ENCODE measurements at places on chromosomes 3 and 15. TPM values are rescaled to one million over a fixed set of nuclear protein-coding genes. Genes with fewer than 3 reads are reported as not detected.

The ST6GAL1 gene
- 18.5 TPM for total RNA-seq

The CCRL2 gene
- not detected for total RNA-seq

The SLC6A11 gene
- total RNA-seq, result 2.7 TPM

The SLC30A4 gene
- 2.9 TPM for total RNA-seq

The ITGB5 gene
- 124 TPM for total RNA-seq

The NME9 gene
- total RNA-seq, result not detected

The NDN gene
- 13.6 TPM for total RNA-seq

The CSPG5 gene
- total RNA-seq, result 0.21 TPM

The EFCAB12 gene
- not detected for total RNA-seq

The STAB1 gene
- 0.24 TPM for total RNA-seq

The GOLGA8T gene
- total RNA-seq, result not detected

The NEK10 gene
- total RNA-seq, result 0.72 TPM

The DISP2 gene
- under 0.01 TPM for total RNA-seq

The CADPS gene
- under 0.01 TPM for total RNA-seq

The SLC28A2 gene
- total RNA-seq, result not detected

The CEP97 gene
- 10.6 TPM for total RNA-seq

The VIPR1 gene
- total RNA-seq, result 3.4 TPM

The SPSB4 gene
- under 0.01 TPM for total RNA-seq

The CFAP92 gene
- total RNA-seq, result 0.43 TPM

The GASK1A gene
- total RNA-seq, result 0.48 TPM

The MYLK gene
- 41.4 TPM for total RNA-seq

The GP9 gene
- total RNA-seq, result not detected

The PPM1L gene
- total RNA-seq, result 7.0 TPM

The ACSBG1 gene
- total RNA-seq, result not detected

The PLD1 gene
- 23.0 TPM for total RNA-seq

The TPRG1 gene
- 0.24 TPM for total RNA-seq

The CX3CR1 gene
- under 0.01 TPM for total RNA-seq

The ACKR2 gene
- 1.7 TPM for total RNA-seq

The FANCD2 gene
- total RNA-seq, result 5.1 TPM

The ZNF620 gene
- 0.64 TPM for total RNA-seq

The PP2D1 gene
- total RNA-seq, result not detected

The GRIP2 gene
- not detected for total RNA-seq

The RAD54L2 gene
- 10.7 TPM for total RNA-seq

The TNIK gene
- 2.4 TPM for total RNA-seq

The ASB14 gene
- not detected for total RNA-seq

The TMOD2 gene
- total RNA-seq, result 4.3 TPM

The PLSCR2 gene
- total RNA-seq, result 0.21 TPM

The LRRC31 gene
- total RNA-seq, result 0.24 TPM

The GOLGA6B gene
- not detected for total RNA-seq

The CISH gene
- total RNA-seq, result 1.3 TPM

The RBP2 gene
- total RNA-seq, result not detected

The PLCH1 gene
- total RNA-seq, result under 0.01 TPM

The SERINC4 gene
- not detected for total RNA-seq

The FSIP1 gene
- total RNA-seq, result 14.5 TPM

The FANCD2OS gene
- not detected for total RNA-seq

The P2RY1 gene
- total RNA-seq, result 21.1 TPM

The GPR176 gene
- total RNA-seq, result 2.6 TPM

The MCTP2 gene
- total RNA-seq, result 22.0 TPM

Measured in tracheal epithelial cell (primary cell).